Stimulated activated CD4-positive, alpha-beta T cell treated with anti-CD3 and anti-CD28 coated beads, TNF-alpha, amount 100 ng/mL, for 1 hour (primary cell): ENCODE measurements at places on chromosomes 11 and 22.

GRCh38 chr11:14093065-14093464 is 130.5 kb downstream of the SPON1 start:
- DNase-seq = no peak

- DNase-seq = no peak
Observed at GRCh38 chr11:91178366-91178765, 955.5 kb upstream of the CHORDC1 start.

DNA sequence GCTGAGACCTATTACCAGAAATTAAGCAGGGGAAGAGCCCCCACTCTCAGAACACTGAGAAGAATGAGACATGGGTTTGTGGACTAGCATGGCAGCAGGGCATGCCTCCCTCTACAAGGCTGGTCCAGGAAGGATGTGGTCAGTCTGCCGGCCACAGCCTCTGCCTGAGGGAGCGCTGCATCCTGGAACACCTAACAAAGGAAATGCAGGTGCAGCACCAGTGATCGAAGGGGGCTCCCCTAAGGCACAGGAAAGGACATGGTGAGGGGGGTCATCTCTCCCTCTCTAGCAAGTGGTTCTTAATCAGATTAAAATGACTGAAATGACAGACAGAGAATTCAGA is 40.6 kb upstream of the ARL14EP start:
- no peak for DNase-seq

DNA sequence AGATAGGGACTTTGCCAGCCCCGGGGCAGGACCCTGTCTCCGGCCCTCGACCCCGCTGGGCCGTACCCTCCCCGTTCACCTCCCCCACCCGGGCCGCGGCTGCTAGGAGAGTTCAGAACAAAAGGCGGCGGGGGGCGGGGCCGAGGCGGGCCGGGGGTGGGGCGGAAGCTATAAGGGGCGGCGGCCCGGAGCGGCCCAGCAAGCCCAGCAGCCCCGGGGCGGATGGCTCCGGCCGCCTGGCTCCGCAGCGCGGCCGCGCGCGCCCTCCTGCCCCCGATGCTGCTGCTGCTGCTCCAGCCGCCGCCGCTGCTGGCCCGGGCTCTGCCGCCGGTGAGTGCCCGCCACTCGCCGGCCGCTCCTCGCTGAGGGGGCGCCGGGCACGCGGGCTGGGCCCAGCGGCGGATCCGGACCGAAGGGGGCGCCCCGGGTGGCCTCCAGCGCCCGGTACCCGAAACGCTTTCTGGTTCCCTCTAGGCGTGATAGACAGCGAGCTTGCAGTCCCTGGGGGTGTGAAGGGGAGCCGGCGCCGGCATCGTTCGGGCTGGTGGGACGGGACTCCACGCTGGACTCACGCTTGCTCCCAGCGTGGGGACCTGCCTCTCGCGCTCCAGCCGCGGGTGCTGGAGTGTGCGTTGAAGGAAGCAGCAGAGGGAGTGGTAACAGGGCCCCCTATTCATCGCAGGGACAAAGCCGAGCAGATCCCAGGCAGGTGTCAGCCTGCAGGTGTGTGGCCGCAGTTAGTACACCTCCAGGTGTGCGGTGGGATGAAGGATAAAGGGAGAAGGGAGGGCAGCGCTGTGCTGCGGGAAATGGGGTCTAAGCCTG is at the start of gene MMP11:
Gene MMP11 (plus strand): TSS at position 201 of the 825 bp plus-strand sequence. CDS start 22 bp downstream, at position 223.
- DNase-seq = no peak

DNA sequence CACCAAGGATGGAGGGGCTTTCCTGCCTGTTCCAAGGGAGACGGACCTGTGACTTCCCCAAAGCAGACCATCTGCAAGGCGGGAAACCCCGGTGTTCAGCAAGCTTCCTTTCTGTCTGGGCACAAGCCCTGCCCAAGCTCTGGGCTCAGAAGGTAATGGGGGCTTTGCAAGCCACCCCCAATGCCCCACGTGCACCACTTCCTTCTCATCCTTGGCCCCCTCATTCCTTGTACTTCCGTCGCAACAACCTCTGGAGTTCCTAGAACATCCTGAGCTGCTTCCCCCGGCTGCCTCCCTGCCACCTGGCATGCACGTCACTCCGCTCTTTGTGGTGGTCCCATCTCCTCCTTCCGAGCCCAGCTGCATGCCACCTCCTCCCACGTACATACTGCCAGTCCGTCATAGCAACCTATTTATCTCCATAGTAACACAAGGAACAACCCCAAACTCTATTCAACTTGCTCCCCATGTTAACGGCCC is 3.9 kb downstream of the MYEOV start:
- DNase-seq = no peak

DNA sequence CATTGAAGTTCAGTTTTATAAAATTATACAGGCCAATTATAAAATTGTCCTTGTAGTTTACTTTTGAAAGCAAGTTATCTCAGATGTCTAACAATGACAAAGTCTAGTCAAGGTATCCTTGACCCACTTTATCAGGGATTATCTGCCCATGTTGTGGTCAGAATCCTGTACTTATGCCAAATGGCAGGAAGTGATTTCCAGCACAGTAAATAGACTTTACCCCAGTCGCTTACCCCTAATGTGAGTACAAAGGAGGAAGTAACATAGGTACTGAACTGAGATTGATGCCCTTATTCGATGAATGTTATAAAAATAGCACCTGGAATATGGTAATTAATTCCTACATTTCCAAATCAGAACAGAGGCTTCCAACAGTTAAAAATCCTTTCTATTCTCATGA is 355.7 kb downstream of the CNTN5 start:
- no peak for DNase-seq
